ENCODE measurements at places on chromosomes 7 and 10.

DNA sequence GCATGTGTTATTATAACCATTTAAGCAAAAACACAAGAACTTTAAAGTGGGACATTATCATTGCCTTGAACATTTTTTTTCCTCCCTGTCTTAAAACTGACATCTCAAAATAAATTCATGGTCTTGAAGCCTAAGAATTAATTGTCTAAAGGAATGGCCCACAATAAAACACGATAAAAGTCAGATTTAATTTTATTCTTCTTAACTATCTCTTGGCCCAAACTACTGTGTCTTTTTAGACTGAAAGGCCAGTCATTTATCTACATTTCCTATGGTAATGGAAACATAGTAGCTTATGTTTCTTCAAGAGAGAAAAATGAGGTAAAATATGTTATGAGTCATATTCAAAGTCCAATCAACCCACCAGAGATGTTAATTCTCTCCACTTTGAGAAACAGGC, 24.4 kb upstream of the ETV1 start:
- no peak for DNase-seq

GRCh38 chr7:77205706-77206105, 6.1 kb upstream of the FGL2 start:
- DNase-seq: no peak

DNA sequence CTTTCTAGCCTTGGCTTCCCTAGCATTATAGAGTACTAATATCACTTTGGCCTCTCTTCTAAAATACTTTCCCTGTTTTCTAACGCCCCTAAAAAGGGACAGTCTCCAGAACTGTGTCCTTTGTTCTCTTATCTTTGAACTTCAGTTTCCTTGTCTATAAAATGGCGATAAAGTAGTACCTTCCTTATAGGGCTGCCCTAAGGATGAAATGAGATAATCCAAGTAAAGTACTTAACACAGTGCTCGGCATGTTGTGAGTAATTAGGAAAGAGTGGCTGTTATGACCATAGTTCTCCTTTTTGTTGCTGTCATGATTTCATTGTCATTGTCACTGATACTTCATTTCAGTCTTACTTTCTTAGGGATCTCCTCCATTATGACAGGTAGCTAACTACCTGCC, 114.7 kb downstream of the EXOC4 start:
- no peak for DNase-seq

DNA sequence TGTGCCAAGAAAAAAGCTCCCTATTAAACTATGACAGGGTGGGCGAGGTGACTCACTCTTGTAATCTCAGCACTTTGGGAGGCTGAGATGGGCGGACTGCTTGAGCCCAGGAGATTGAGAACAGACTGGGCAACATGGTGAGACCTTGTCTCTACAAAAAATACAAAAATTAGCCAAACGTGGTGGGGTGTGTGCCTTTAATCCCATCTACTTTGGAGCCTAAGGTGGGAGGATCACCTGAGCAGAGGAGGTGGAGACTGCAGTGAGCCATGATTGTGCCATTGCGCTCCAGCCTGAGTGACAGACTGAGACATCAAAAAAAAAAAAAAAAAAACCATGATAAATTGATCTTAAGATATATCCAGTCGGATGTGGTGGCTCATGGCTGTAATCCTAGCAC, 11.5 kb downstream of the POLR3A start:
- DNase-seq: no peak

DNA sequence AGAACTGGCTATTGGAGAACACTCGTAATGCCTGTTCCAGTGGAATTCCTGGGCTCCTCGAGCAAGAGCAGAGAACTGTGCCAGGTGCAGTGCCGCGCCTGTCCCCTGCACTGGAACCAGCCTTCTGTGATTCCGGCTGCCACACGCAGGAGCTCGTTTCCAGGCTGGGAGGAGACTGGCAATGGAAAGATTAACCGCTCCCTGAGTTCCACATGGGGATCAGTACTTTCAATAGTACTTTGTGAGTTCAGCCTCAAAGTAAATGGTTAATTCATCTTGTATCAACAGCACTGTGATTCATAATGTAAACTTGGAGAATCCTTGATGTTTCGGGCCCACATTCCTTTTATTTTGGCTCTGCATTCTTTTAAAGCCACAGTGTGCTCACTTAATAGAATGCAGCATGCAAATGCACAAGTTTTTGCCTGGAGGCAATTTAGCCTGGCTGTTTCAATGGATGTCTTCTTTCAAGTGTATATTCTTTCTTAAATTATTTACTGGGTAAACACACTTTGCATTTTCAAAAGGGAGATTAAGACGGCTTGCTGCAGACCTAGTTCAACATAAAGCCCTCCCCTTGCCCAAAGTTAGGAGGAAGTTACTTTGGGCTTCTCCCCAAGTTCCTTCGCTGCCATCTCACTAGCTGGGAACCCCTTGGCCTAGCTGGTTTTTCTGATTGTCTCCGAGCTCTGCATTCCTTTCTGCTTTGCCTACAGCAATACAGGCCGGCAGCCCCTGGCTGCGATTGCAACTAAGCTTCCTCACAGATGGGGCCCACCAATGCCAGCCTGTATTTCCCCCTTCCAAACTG, 138.1 kb upstream of the TCF7L2 start:
- DNase-seq: no peak

DNA sequence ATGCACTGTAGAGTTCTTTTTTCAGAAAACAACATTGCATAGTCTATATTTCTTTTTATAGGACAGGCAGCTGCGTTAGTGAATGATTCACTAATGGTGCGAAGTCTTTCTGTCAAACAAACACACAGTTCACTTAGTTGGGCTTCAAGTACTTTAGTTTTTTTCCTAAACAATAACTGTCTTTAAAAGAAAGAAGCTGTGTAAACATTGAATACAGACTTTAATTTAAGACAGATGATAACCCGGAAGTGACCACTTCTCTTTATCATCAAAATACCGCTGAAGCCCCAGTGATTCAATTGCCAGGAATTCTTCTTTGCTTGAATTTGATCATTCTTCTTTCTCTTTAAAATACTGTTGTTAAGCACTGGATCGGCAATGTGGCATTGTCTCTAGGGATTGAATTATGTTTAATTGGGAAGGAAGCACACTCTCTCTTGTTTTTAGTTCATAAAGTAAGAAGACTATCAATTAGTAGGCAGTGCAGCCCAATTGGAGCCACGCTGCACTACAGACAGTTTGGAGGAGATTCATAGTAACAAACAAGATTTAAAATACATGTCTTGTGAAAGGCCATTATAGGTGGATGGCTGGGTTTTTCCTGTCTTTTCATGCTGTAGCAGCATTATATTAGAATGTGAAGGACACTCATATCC, 30.4 kb downstream of the CNTNAP2 start:
- DNase-seq: no peak

DNA sequence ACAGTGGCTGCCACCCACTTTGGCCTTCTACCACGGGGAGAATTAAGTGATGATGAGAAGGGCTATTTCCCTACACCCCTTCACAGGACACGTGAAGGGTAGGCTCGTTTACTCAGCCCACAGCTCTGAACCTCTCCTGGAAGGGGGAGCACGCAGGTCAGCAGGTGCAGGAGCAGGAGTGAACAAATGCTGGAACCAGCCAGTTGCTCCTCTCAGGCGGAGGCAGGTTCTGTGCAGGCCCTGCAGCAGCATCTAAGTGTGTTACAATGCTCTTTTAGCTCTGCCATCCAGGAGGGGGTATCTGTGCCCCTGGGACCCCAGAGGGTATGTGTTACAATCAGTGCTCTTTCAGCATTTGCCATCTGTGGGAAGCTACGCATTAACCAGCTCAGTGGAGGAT, 61.2 kb downstream of the AHR start:
- DNase-seq: no peak
